ENCODE measurements at places on chromosomes 4 and X.

DNA sequence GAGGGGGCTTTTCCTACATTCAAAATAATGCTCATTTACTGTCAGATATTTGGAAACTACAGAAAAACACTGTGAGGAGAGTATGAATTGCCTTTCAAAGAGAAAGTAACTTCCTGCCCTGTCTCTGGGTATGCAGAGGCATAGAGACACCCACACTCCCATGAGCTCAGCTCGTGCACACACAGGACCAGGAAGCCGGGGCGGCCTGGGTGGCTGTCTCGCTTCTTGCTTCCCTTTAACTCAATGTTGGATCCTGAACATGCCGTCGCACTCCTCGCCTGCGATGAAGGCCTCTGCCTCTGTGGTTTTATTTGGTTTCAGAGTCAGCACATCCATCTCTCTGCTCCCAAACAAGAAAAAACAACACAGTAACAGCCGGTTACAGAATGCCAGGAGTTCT lies 40.1 kb upstream of the GPR78 start:
- no peak for DNase-seq

DNA sequence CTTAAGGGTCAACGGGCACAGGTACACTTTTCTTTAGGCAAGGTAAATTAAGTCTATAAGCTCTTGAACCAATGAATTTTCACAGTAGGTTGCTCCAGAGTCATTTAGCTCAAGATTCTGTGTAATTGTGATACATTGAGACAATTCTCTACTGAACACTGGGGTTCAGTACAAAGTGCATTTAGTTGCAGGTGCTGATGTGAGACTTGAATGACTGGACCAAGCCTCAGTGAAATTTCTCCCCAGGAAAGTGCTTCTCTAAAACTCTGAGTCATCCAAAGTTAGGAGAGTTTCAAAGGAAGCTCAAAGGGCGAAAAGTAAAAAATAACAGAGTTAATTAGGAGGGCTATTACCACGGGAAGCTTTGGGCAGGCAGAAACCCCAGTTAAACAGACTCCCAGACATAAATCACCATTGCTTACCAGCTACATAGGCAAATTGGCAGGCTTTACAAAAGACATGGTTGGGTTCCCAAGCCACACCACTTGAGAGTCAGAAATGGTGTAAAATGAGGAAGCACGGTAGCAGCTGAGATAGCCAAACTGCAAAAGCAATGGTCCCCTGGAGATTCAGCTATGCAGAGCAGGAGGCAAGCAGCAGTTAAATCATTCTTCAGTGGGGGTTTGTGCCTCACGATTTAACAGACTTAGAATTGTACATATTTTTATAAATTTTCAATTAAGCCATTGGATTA lies 202.6 kb downstream of the PCDH19 start:
- DNase-seq: no peak

GRCh38 chrX:153921070-153921469 lies 5.0 kb downstream of the ARHGAP4 start:
- DNase-seq: no peak

DNA sequence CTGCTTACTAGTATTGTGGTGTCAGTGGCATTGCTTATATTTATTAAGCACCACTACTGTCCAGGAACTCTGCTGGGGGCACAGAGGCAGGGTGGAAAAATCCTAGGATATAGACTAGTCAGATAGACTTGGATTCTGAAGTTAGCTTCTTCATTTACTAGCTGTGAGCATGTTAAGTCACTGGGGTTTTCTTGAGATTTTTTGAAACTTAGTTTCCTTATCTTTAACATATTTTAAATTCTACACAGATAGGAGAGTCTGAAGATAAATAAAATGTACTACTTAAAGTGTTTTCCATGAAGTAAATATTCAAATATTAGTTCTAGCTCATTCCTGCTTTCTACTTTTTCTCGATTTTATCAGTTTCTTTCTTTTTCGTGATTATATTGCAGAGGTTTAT lies 196.9 kb upstream of the GRID2 start:
- no peak for DNase-seq

DNA sequence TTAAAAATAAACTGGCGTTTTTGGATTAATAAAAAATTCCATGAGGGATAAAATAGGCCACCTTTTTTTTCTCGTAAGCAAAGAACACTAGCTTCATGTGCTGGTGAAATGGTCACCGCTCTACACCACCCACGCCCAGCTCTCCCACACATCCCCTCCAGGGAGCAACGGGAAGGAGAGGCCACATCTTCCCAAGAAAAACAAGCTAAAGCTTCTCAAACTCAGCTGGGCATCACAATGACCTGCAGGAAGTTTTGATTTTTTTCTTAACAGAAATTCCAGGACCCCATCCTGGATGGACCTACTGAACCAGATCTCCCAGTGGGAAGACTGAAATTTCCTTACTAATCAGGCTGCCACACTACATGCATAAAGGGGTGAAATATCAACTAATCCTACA lies 9.8 kb downstream of the TSPAN5 start:
- DNase-seq: no peak

- no peak for DNase-seq
These were observed 391.5 kb upstream of the IGFBP7 start for GRCh38 chr4:57501720-57502119.

GRCh38 chr4:138675685-138676084 lies 339.9 kb upstream of the NOCT start:
- no peak for DNase-seq

- no peak for DNase-seq
These were observed 133.0 kb upstream of the PLS3 start for GRCh38 chrX:115427861-115428410.

DNA sequence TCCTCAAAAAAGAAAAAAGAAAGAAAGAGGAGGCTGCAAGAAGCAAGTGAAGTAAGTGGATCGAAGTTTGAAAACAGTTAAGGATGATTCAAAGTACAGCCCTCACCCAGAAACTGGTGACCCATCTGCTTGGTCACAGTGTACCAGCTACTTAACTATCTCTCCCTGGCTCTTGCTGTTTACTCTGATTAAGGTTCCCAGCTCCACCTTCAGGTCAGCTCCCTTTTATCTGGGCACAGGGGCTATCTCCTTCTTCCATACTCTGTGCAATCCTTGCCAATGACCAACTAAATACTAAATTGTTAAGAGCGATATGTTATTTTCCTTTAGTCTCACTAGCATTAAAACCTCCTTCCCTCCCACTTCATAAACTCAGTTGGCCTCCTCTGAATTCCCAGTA lies 81.5 kb upstream of the SMIM10 start:
- no peak for DNase-seq

DNA sequence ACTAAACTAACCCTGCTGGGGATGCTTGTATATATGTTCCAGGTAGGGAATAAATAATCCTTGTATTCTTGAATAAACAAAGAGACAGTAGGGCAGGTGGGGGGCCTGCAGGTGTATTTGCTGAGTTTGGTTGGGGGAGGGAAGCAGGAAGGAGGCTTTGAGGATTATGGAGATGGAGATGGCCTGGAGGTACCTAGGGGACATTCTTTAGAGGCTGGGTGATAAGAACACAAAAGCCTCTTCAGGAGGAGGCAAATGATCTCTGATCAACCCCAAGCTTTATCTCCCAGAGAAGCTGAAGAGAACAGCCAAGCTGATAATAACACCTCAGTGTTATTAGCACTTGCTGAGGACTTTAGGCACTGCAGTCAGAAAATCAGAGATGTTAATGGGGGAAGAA lies 187.7 kb downstream of the MGST2 start:
- DNase-seq: no peak

- no peak for DNase-seq
These were observed 781 bp upstream of the SPON2 start for GRCh38 chr4:1172971-1173757.

DNA sequence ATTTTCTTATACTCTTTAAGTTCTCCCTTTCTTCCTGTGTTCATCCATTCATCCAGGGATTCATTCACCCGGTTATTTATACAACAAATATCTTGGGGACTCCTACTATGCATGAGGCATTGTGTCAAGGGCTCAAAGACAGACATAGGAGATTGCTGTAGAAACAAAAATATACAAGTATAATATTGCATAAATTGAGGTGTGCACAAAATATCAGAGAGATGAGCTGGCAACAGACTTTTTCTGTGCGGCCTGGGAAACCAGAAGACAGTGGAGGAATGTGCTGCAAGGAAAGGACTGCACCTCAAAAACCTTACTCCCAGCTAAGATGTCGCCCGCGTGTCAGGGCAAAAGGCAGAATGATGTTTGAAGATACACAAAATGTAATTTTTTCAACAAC lies 9.6 kb downstream of the OTOP1 start:
- DNase-seq: no peak

DNA sequence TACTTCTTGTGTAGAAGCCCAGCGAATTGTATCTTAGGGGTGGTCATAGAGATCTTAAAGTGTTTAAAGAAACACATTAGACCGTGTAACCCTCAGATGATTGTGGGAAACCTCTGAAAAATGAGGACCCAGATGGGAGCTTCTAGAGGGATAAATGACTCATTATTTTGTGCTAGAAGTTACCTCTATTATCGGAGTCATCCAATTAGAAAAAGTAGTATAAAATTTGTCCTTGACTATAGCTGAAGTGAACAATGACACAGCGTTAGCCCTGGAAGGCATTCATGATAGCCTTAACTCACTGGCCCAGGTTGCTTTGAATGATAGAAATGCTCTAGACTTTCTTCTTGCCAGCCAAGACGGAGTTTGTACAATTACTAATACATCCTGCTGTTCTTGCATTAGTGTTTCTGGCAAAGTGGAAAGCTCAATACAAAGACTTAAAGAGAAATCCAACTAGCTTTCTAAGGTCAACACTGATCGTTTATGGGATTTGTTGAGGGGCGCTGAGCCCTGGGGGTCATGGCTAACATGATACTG lies 178.9 kb upstream of the VEGFC start:
- DNase-seq: no peak

DNA sequence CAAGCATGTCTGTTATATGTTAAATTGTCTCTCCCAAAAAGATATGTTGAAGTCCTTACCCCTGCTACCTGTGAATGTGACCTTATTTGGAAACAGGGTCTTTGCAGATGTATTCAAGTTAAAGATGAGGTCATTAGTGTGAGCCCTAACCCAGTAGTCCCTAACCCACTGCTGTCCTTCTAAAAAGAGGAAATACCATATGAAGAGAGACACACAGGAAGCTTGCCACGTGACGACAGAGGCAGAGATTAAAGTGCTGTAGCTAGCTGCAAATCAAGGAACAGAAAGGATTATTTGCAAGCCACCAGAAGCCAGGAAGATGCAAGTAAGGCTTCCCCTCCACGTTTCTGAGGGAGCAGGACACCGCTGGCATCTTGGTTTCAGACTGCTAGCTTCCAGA lies 150.1 kb downstream of the HNRNPD start:
- DNase-seq: no peak

GRCh38 chrX:9558615-9559014 lies 93.8 kb downstream of the TBL1X start:
- DNase-seq: no peak

- DNase-seq: no peak
These were observed 15.1 kb downstream of the TRAPPC2 start for GRCh38 chrX:13719192-13719856.

- DNase-seq: no peak
These were observed 58.8 kb upstream of the LHFPL1 start for GRCh38 chrX:112738347-112739033.

GRCh38 chr4:163901319-163901718 lies 406.8 kb downstream of the TMA16 start:
- no peak for DNase-seq

GRCh38 chr4:82905205-82905604 lies 4.7 kb downstream of the THAP9 start:
- DNase-seq: no peak

DNA sequence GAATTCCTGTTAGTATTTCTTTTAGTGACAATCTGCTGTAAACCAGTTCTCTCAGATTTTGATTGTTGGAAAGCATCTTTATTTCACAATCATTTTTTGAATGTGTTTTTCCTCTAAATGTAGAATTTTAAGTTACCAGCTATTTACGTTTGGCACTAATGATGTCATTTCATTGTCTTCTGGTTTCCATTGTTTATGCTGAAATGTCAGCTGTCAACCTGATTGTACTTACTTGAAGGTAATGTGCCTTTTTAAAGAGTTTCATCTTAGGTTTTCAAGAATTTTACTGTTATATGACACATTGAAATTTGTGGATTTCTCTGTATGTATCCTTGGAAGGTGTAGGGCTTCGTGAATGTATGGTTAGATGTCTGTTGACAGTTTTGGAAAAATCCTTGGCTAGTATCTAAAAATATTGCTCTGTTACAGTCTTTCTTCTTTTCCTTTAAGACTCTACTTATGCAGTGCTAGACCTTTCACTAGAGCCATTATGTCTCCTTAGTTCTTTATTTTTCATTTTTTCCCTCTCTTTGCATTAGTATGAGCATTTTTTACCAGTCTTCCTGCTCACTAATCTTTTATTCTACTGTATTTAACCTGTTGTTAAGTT lies 30.4 kb downstream of the SMAD1 start:
- DNase-seq: no peak

DNA sequence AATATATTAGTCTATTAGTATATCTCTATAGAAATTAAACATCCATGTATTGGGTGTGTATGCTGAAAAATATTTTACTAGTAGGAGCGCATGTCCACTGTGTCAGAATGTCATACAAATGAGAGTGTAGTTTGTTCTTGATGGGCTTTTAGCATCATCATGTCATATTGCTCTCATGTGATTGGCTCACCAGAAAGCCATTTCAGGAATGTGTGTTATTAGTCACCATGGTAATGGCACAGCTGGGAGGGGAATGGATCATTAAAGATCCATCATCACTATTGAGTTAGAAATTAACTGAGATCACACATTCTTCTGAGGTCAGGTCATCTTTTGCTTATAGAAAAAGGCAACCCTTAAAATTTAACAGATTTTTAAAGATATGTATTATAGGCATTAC lies 77.3 kb downstream of the PHEX start:
- DNase-seq: no peak

DNA sequence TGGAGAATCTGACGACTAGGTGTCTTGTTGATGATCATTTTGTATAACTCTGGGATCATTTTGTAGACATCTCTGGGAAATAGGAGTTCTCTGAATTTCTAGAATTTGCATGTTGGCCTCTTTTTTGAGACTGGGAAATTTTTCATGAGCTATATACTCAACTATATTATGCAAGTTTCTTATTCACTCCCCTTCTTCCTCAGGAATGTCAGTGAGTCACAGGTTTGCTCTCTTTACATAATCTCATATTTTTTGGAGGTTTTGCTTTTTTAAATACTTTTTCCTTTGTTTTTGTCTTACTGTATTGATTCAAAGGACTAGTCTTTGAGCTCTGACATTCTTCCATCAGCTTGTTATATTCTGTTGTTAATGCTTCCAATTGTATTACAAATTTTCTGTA lies 1324.2 kb downstream of the TECRL start:
- DNase-seq: no peak

DNA sequence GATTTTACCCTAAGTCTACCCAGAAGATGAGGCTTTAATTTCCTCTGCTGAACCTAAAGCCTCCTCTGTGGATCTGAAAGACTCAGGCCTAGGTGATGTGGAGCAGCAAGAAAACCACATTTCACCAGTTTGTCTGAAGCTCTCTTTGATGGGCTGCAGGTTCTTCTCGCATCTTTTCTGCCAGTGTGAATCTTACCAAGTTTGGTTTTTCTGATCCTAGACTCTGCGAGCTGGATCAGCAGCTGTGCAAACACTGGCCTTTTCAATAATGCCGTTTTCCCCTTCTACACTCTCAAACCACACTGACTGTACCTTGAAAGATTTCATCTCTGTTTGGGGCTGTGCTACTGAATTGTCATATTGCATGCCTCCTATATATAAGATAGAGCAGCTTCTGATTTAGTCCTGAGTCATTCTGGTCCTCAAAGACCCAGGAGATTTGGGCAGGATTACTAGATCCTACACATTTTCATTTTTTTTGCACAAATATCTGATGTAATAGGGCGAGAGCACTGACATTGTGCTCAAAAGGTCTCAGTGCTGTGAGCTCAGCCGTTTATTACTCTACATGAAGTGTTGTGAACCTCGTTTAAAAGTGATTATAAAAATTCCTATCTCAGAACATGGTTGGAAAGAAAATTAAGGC lies 133.6 kb upstream of the FAM9C start:
- DNase-seq: no peak

All from cortex of kidney (tissue), 1 donor.